NCI-H2081 (cell line): ENCODE measurements at places on chromosomes 7 and 10.
A peak's percentile ranks its signal among the peaks of the same experiment; 100 is the strongest.

GRCh38 chr7:157219154-157219553 lies 80.4 kb downstream of the UBE3C start:
- DNase-seq: no peak

DNA sequence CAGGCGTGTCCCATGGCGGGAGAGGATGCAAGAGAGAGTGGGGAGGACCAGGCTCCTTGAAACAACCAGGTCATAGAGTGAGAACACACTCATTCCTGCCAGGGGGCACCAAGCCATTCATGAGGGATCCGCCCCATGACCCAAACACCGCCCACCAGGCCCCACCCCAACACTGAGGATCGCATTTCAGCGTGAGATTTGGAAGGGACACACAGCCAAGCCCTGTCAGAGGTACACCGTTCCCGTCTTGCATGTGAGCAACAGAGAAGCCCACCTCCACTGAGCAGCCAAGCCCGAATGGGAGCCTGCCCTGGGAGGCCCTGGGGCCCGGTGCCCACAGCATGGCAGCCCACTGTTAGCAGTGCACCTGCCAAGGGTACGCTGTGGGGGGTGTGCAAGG lies 7.9 kb upstream of the ARPC1B start:
- no peak for DNase-seq

GRCh38 chr7:99791021-99791420 lies 7.0 kb upstream of the CYP3A4 start:
- no peak for DNase-seq

GRCh38 chr7:17402628-17403278 lies 104.3 kb downstream of the AHR start:
- DNase-seq: no peak

DNA sequence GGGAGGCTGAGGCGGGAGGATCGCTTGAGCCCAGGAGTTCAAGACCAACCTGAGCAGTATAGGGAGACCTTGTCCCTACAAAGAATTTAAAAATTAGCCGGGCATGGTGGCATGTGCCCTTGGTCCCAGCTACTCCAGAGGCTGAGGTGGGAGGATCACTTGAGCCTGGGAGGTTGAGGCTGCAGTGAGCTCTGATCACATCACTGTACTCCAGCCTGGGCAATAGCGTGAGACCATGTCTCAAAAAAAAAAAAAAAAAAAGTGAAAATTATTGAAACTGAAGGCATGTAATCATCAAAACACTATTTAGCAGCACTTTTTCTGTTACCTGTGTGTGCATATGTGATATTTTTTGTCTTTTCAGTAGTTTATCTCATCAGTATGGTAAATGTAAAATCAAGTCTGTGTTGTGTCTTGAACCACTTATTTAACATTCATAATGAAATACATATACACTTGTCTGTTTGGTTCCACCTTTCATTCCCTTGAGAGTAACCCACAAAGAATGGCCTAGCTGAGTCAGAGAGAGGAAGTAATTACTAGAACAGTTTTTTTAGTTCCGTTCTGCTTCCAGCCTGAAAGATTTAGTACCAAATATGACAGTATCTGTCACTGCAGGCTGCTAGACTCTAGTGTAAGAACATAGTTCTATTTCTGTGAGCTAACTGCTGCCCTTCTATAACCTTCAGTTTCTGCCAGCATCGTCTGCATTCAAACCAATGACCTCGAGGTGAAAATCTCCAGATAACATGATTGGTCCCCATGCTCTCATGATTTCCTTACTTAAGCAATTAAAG lies 68.6 kb downstream of the MMRN2 start:
- DNase-seq: no peak

GRCh38 chr10:30857803-30858202 lies 173.9 kb downstream of the ZNF438 start:
- DNase-seq: no peak

DNA sequence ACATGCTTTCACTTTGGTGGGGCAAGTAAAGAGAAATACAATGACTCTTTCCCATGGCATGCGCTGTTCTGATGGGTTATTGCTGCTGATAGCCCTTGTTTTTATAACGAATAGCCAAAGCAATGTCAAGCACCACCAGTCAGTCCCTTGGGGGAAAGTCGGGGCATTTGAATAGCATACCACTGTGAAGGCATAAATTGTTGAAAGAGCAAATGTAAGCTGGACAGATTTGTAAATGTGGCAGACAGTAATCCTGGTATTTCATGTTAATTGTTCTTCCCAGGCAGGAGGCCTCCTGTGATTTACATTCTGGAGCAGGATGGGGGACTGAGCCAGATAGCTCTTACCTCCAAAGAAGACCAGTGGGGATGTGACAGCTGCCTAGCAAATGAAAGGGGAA lies 293.3 kb downstream of the ADRA2A start:
- no peak for DNase-seq

DNA sequence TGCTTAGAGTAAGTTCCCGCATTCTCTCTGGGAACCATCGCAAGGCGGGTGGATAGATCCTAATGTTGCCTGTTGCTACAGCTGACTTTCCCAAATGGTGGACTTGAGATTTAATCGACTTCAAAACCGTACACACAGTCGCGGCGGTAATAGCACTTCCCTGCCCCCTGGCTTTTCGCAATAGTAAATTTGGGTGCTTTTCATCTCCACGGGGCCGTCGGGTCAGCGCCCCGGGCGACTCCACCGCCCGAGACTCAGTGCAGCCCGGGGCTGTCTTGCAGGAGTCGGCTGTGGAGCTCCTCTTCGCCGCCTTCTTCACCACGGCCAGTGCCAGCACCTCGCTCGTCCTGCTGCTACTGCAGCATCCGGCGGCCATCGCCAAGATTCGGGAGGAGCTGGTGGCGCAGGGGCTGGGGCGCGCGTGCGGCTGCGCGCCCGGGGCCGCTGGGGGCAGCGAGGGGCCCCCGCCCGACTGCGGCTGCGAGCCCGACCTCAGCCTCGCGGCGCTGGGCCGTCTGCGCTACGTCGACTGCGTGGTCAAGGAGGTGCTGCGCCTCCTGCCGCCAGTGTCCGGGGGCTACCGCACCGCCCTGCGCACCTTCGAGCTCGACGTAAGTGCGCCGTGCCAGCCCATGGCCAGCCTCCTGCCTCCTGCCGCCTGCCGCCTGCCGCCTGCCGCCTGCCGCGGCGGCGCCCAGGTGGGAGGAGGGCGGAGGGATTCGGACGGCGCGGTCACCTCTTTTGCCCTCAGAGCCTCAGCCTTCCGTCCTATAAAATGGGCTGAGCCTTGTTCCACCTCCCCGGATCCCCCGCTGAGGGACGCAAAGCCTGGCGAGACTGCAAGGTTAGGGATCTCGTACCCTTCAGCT lies 5.3 kb downstream of the CYP26C1 start:
- no peak for DNase-seq

DNA sequence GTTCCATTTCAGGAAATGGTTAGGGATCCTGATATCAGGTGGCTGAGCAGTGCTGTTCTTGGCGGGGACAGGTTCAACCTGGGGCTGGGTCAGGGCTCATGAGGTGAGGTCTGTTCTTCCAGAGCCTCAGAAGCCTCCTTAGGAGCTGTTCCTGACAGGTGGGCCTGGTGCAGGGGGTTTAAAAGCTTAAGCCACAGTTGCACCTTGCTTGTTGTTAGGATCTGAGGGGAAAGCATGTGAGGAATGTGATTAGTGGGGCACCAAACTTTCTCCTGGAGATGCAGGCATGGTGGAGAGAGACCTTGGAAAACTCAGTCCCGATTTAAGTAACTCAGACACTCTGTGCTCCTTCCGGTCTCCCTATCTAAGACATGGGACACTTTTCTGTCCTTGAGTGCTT lies 18.7 kb upstream of the CRHR2 start:
- no peak for DNase-seq

DNA sequence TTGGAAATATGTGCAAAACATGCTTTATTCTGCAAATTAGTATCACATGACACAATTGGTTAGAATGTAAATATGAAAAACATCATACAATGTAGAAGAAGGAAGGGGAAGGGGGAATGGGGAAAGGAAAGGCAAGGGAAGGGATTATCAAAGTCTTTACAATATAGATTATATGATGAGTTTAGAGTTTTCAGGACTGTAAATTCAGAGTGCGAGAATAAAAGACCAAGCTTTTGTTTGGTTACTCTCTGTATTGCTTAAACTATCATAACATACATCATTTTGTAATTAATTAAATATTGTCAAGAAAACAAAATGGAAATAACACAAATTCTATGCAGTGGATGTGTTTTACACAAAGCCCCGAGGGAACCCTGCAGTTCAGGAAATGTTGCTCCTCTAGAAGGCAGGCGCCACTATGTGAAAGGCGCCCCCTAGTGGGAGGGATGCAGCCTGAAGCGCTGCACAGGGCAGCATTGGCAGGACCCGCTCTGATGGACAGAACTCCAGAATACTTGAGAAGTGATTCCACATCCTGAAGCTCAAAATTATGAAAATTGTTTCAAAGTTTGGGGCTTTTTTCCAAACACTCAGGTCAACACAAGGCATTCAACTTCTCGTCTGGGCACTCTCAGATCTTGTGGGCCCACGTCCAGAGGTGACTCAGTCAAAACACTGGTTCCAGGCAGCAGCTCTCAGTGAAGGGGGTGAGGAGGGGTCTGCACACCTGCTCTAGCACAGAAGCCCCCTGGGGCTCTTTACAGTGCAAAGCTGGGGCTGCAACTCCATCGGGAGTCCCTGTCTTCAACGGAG lies 31.6 kb upstream of the TMEM254 start:
- peak; percentile 21 for DNase-seq

DNA sequence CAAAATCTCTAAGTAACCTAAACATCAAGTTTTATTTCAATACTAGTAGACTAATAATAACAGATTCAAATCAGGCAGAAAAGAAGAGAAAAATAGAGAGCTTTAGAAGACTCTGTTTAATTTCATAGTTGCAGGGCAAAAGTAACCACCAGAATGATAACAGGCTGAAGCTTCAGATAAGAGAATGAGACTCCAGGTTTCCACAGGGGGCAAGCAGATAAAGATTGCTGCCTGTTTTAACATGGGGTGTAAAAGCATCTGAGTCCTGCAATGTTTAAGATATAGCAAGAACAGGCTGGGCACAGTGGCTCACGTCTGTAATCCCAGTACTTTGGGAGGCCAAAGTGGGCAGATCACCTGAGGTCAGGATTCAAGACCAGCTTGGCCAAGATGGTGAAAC lies 11.0 kb downstream of the CROT start:
- DNase-seq: no peak

DNA sequence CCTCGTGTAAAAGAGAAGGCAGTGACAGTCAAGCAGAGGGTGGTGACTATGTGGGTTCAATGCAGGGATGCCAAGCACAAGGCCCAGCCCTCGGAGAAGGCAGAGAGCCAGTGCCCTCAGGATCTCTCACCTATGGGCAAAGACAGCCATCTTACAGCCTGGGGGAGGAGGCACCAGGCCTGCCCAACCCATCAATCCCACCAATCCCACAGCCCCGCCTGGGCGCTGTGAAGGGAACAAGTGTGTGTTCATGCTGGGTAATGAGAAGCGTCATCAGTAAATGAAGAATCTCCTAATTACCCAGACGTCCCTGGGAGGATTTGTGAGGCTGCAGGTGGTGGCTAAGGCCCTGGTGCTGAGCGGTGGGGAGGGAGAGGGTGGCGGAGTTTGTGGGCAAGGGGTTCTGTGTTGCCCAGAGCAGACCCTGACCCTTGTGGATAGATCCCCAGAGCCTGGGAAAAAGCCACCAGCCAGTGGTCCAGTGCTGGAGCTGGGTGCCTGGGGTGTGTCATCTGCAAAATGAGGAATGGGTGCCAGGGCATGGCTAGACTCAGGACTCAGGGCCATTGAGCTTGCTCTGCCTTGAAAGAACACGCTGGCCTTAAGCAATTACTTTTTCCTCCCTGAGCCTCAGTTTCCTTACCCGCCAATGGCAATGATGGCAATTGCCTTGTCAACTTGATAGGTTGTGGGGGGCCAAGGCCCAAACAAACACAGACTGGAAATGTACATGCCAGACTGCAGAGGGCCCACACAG lies 128.1 kb upstream of the UNC5B start:
- DNase-seq: no peak

DNA sequence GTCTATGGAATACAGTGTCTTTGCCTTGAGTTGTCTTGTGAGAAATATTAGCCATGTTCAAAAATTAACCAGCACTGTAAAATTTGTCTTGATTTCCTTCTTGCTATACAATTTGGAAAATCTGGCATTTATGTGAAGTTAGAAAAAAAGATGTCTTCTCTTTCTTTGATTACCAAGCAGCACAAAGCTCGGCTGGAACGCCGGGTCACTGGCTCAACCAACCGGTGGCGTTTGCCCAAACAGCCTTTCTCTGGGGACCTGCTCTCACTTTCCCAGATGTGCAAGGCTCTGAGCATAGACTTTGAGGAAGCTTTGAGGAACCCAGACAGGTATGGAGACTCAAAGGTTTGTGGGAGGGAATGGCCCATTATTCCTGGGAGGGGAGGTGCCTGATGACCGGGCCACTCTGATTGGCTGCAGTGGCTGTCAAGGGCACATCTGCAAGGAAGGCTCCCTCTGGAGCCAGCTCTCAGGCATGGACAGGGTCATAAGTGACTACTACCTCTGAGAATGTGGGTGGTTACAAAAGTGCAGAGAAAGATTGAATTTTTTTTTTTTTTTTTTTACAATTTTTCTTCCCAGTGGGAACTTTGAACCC lies 5.6 kb downstream of the BTBD16 start:
- no peak for DNase-seq

- DNase-seq: no peak
Measured at GRCh38 chr7:137768366-137768765, 78.4 kb downstream of the DGKI start.

DNA sequence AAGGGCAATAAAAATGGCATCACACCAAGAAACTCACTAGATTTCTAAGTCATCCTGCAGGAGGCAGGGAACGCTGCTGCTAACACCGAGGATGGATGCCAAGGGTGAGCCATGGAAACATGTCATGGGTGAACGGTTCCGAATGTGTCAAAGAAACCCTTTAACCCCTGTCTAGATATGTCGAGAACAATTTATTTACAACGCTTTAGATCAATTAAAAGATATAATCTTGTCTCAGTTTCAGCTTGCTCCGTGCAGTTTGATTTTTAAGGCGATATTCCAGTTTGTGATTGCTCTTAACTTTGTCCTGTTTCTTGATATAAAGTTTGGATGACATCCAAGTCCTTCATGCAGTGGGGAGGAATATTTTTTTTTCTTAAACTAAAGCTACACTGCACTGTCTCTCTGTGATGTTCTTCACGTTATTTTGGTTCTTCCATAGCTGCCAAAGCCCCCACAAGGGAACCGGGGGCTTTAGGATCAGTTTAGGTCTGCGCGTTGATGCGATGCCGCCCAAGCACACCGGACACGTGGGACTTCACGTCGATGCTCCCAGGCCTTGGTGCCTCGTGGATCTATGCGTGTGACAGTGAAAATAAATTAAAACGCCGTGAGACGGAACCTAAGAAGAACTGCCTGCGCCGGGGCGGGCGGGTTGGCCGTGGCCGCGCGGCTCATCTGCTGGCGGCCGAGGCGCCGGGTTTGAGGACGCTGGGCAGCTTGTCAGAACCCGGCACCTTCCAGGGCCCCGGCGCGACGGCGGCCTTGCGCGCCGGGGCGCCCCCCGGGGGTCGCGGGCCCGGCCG lies 220.3 kb downstream of the PHTF2 start:
- peak; percentile 11 for DNase-seq

- DNase-seq: no peak
Measured at GRCh38 chr7:43535810-43536585, 46.9 kb upstream of the STK17A start.

DNA sequence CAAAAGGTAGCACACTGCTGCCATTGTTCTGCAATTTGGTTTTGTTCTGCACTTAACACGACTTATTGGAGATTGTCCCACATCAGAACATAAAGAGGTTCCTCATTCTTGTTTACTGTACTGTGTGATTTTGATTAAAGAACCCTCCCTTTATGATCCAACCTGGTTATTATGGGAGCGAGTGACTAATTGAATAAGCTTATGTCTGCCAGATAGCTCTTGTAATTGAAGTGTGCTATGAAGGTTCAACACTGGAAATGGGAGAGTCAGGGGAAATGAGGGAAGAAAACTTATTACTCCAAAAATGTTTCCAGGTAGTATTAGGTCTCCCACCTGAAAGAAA lies 33.9 kb downstream of the CASP7 start:
- DNase-seq: no peak
